Right hindlimb (tissue), 1 donor: ENCODE measurements at places on chromosomes 2 and 18.

DNA sequence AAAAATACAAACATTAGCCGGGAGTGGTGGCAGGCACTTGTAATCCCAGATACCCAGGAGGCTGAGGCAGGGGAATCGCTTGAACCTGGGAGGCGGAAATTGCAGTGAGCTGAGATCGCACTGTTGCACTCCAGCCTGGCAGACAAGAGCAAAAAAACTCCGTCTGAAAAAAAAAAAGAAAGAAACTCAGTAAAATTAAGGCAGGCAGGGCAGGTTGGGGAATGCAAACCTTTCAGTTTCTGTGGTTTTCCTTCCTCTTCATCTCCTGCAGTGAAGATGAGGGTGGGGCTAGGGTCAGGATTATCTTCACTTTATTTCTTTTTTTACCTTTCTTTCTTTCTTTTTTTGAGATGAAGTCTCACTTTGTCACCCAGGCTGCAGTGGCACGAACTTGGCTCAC is 43.2 kb upstream of the PSME4 start:
- no peak for DNase-seq

- DNase-seq = no peak
Measured at GRCh38 chr2:109134741-109135358, 5.8 kb downstream of the SH3RF3 start.

DNA sequence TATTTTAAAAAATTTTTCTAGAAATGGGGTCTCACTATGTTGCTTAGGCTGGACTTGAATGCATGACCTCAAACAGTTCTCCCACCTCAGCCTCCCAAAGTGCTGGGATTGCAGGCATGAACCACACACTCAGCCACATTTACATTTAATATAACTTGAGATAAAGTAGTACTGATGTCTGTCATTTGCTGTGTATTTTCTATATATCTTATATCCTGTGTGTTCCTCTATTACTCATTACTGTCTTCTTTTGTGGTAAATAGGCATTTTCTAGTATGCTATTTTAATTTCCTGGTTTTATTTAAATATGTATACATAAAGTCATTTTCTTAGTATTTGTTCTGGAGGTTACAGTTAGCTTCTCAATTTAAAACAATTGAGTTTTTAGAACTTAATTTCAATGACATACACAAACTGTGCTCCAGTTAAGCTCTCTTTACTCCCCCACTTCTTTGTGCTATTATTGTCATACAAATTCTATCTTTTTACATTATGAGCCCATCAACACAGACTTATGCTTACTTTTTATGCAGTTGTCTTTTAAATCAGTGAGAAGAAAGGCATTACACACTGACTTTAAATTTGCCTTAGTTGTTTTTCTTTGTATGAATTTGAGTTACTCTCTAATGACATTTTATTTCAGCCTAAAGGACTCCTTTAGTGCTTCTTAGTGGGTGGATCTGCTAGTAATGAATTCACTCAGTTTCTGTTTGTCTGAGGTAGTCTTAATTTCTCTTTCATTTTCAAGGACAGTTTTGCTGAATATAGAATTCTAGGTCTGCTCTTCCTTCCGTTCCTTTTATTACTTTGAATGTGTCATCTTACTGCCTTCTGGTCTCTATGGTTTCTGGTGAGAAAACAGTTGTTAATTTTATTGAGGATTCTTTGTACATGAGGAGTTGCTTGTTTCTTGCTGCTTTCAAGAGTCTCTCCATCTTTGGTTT is 6.2 kb upstream of the INPP4A start:
- DNase-seq = no peak

DNA sequence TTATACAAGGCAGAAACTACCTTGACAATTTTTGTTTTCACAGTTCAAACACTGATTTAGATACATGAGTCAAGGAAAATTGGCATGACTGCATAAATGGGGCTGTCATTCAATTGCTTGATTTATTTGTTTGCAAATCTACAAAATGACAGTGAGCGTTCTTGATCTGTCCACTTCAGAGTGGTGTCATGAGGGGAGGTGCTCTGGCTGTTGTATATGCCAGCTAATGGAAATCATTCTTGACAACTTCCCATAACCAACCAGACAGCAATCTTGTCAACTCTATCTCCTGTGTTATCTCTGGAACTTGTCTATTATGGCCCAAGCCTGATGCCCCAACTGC is 120.6 kb upstream of the UGP2 start:
- no peak for DNase-seq

DNA sequence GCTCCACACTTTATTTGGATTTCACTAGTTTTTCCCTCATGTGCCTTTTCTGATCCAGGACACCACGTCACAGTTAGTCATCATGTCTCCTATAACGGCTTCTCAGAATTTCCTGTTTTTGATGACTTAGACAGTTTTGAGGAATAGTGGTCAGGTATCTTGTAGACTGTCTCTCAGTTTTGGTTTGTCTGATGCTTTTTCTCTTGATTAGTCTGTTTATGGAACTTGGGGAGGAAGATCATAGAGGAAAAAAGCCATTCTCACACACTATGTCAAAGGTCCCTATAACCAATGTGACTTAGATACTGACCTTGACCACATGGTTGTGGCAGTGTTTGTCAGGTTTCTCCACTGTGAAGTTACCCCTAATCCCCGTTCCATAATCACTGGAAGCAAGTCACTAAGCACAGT is 89.0 kb downstream of the RAPH1 start:
- no peak for DNase-seq

- no peak for DNase-seq
Measured at GRCh38 chr2:2662847-2663356, 331.8 kb upstream of the MYT1L start.

DNA sequence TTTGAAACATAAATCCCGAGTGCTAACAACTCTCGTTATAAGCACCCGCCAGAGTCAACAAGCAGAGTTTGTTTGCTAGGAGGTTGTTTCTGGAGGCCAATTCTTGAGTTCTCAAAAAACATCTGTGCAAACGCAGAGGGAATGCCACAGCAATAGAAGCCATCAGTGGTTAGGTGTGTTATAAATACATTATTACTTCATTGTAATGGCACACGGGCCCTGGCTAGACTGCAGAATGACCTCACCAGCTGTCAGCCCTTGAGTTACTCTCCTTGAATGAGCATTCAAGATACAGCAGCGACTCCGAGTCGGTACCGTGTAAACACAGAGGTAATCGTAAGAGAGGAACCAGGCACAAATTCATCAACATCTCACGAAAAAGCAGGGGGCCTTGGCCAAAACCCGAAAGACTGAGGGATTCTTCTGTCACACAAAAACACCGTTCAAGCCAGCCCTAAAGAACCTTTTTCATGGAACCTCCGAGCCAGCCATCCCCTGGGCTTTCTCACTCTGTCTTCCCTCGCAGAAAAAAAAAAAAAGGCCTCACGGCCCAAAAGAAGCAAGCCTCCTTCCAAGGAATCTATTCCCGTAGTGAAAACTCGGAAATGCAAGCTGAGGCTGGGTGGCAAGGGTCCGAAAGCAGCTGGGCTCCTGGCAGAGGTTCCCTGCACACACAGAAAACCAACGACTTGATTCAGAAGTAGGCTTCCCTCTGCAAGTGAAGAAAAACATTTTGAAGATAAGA is 133.7 kb upstream of the MEIS1 start:
- DNase-seq = peak; percentile 86

DNA sequence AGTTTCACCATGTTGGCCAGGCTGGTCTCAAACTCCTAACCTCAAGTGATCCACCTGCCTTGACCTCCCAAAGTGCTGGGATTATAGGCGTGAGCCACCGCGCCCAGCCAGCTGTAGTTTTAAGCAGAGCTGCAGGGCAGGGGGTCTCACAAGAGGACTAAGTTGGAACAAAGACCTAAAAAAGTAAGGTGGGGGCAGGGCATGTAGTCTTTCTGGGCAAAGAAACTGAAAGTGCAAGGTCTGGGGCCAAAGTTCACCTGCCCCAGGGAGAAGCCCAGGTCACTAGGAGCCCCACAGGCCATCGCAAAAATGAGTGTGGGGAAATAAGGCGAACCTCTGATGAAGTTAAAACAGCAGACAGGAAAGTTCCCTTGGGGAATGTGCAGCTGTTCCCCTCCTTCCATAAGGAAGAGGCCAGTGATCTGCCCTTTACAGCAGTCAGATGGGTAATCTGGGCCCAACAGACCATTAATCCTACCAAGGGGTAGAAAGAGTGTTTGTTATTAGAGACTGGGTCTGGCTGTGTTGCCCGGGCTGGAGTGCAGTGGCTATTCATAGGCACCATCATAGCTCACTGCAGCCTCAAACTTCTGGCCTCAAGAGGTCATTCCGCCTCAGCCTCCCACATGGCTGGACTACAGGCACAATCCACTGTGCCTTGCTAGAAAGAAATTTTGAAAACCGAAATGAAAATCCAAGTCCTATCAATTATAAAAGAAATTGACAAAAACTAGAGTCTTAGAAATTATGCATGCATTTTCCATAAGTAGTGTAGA is 2.8 kb downstream of the SCLY start:
- no peak for DNase-seq

- DNase-seq = no peak
Measured at GRCh38 chr2:107772353-107772752, 54.3 kb upstream of the RGPD4 start.

- no peak for DNase-seq
Measured at GRCh38 chr2:163231666-163232065, 393.1 kb upstream of the KCNH7 start.

- no peak for DNase-seq
Measured at GRCh38 chr2:221494556-221494955, 77.5 kb downstream of the EPHA4 start.

- no peak for DNase-seq
Measured at GRCh38 chr2:212078103-212078502, 460.5 kb downstream of the ERBB4 start.

DNA sequence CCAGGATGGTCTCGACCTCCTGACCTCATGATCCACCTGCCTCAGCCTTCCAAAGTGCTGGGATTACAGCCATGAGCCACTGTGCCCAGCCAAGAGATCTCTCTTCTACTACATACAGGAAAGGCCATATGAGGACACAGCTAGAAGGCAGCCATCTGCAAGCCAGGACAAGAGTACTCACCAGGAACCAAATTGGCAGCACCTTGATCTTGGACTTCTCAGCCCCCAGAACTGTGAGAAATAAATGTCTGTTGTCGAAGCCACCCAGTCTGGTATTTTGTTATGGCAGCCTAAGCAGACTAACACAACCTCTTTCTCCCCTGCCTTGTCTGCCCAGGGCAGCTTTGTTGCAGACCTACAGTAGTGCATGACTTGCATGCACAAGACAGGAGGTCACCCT is 211.3 kb upstream of the HAAO start:
- DNase-seq = no peak

DNA sequence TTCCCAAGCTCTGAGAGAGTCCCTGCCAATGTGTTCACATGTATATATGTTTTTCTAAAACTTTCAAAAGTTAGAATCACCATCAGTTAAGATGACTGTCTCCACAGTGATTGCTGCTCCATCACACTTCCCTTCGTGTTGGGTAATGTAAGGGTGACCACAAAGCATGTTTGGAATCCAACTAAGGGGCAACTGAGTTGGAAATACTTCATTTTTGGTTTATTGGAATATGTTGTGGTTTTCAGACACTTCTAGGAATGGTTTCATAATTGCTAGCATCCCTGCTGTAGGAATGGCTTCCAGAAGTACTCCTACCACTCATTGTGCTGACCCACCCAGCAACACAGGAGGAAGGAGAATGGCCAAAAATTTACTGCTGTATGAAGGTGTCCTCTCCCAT is 212.5 kb upstream of the GULP1 start:
- no peak for DNase-seq

- no peak for DNase-seq
Measured at GRCh38 chr2:240806006-240806405, 14.0 kb downstream of the KIF1A start.

DNA sequence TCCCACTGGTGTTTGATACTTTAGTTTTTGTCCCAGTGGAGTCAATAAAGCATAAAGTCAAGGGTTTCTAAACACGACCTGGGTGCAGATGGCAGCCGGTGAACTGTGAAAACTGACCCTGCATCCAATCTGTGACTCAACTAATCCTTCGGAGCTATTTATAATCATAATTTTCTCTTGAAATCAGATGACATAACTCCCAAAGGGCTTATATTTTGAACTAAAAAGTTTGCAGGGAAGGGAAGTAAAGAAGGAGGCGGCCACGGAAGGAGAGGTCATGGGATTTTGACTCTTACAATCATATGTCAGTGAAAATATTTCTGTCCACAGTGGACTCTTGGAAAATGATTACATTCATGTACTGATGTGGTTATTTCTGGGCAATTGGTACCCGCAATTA is 178.5 kb downstream of the PDE1A start:
- DNase-seq = no peak

GRCh38 chr2:121272596-121272995 is 12.4 kb downstream of the TFCP2L1 start:
- no peak for DNase-seq

DNA sequence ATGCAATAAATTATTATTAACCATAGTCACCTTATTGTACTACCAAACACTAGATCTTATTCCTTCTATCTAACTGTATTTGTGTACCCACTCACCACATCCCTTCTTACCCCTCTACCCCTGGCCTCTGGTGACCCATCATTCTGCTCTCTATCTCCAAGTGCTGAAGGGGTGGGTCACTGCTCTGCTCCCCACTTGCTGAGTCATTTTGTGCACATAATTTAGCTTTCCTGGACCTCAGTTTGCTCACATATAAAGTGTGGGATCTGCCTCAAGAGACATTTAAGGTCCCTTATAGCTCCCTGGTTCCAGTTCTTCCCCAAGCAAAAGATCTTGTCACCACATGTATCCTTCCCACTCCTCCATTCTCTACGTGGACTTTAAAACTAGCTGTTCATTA is 169.4 kb downstream of the ZNF385B start:
- DNase-seq = no peak

- DNase-seq = no peak
Measured at GRCh38 chr2:240146627-240147278, 6.3 kb upstream of the OTOS start.

GRCh38 chr2:122300758-122301157 is 545.3 kb downstream of the TSN start:
- DNase-seq = no peak

GRCh38 chr2:7111626-7112025 is 194.4 kb downstream of the RNF144A start:
- DNase-seq = no peak

DNA sequence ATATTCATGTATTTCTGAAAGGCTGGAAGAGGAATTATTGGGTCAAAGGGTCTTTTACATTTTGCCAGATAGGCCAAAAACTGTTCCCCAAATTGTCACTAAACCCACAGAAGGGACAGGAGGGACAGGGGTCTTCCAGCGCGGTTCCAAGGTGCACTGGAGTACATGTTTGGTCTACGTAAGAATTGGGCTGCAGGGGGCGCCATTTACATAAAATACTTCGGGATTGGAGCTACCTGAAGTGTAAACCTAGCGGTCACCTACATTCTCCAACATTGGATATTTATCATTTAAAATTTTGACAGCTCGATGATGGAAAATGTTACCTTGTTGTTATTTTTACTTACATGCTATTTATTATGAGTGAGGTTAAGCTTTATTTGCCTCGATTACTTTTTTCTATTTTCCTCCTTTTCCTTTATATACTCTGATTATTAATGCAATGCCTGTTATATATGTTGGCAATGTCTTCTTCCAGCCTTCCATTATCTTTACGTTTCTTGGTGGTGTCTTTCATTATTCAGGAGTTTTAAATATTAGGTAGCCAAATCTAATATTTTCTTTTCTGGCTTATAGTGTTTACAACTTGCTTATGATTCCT is 43.0 kb upstream of the RAB6C start:
- DNase-seq = peak; percentile 43

GRCh38 chr2:238096311-238097011 is 3.7 kb upstream of the ESPNL start:
- no peak for DNase-seq
